Fibroblast of lung (primary cell): ENCODE measurements at places on chromosomes 4 and X. TPM values are rescaled to one million over a fixed set of nuclear protein-coding genes. Genes with fewer than 3 reads are reported as not detected.

- H3K27me3 ChIP-seq, result no peaks in the 10 kb centered on the region
- no peaks in the 10 kb centered on the region for H3K36me3 ChIP-seq
- DNase-seq, result no peak
- H3K4me1 ChIP-seq, result no peaks in the 10 kb centered on the region
Measured at GRCh38 chrX:24410514-24411189, 50.2 kb downstream of the SUPT20HL1 start.

- H3K4me1 ChIP-seq, result no peaks in the 10 kb centered on the region
- H3K36me3 ChIP-seq, result no peaks in the 10 kb centered on the region
Measured at GRCh38 chrX:110722135-110722534, 73.5 kb downstream of the CHRDL1 start.

Gene NLGN4X
- under 0.01 TPM in 1 of 2 replicates, not detected in the other for total RNA-seq

Gene TCP11X2
- total RNA-seq, result not detected in 2 replicates
